HTR-8/SVneo (cell line): ENCODE measurements at places on chromosomes 5 and 9.

DNA sequence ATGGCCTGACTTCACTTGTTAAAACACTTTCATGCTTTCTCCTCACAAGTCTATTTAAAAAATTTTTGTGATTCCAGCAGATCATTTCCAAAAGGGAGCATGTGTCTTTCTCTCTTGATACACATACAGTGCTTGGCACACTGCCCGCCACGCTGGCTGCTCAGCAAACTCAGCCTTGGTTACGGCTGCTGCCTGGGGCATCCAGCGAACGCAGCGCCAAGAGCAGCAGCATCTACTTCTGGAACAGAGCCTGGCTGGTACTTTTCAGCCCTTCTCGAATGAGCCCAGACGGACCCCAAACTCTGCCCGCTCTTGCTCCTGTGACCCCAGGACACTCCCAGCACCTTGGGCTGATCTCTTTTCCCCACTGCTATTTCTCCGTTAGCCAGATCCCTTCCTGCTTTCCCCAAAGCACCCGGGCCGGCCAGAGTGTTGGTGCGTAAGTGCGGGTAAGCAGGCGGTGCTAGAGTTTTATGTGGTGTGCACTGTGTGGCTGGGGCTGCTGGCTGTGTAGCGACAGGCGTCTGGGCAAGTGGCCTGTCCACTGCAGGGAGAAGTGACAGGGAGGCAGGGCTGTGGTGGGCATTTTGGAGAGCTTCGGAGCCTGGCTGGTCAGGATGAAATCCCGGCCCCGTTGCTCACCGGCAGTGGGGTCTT lies 73.2 kb downstream of the SH3PXD2B start:
- no peak for DNase-seq

GRCh38 chr9:131113655-131114054 lies 11.7 kb upstream of the NUP214 start:
- DNase-seq, result no peak

DNA sequence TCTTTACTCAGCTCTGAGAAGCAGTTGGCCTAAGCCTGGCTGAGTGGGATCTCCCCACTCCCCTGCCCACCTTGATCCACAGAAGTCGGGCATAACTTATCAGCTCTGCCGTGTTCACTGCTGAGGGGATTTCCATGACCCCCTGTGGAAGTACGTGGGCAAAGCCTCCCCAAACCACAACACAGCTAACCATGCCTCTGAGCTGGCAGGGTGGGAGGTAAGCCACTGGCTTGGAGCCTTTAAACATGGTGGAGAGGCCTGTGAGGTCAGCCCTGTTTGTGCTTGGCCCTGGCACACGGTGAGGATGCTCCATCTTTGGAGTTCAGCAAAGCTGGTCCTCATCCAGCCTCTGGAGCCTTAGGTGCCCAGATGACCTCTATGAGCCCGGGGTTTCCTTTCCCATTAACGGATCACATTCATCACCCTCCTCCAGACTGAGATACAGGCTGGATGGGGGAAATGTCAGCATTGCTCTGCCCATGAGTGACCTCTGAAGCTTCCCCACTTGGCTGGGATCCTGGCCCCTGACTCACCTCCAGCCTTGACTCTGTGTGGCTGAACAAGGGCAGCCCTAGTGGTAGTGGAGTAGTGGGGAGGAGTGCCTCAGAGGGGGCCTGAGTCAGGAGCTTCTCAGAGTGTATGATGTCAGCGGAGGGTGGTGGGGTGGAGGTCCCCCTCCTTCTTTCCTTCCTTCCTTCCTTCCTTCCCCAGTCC lies 6.2 kb downstream of the PDLIM4 start:
- peak; percentile 79 for DNase-seq

DNA sequence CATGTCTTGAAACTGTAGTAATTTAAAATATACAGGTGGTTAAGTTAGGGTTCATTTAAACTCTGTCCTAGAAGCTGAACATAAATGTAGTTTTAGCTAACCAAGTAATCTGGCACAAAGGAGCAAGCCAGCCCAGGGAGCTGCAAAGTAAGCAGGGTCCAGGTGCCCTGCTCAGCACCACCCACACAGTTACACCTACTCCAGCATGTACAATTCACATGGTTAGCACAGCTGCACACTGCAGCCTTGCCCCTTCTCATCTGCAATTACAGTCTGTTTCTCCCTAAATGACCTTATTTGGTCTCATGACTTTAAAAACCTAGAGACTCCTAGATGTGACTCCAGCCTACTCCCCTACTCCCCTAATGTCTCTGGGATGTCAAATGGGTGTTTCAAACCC lies 128.4 kb downstream of the EPB41L4A start:
- DNase-seq, result no peak

DNA sequence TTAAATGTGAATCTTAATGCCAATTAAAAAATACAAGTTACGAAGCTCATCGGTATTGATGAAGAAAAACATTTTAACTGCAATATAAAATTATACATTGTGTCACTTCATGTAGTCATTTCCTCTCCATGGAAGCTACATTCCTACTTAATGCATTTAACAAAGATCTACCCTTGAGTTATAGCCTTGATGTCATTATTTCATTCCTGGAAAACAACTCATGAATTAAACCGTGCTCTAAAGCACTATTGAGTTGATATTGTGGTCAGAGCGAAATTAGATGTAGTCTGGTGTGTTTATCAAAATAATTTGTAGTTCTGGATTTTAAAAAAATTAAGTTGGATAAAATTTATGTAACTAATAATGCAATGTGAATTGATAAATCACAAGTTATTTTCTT lies 11.1 kb downstream of the C5orf47 start:
- no peak for DNase-seq

- no peak for DNase-seq
Observed at GRCh38 chr9:113350107-113350661, 843 bp downstream of the BSPRY start.

GRCh38 chr9:93909242-93909616 lies 45.9 kb downstream of the BARX1 start:
- no peak for DNase-seq

GRCh38 chr5:102241809-102242421 lies 54.2 kb downstream of the SLCO4C1 start:
- no peak for DNase-seq

GRCh38 chr5:154368041-154368800 lies 77.6 kb upstream of the SAP30L start:
- peak; percentile 90 for DNase-seq

DNA sequence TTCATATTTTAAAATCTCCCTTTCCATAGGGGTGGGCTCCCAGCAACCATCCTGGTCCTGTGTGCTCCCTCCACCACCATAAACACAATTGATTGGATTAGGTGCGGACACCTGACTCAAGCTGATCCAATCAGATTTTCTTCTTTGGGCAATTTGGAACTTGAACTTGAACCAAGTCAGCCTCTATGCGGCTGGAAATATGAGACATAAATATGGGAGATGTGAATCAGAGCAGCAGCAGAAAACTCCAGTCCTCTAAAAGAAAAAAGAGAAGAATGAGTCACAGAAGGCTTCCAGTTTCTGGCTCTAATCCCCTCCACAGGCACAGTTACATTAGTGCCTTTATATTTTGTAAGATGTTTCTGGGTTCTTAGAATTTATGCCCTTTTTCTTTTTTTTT lies 306.6 kb downstream of the MLLT3 start:
- DNase-seq, result peak; percentile 14

- DNase-seq, result no peak
Observed at GRCh38 chr9:126389992-126390391, 63.4 kb downstream of the MVB12B start.
